ENCODE measurements at places on chromosomes 2 and 18.
A peak's percentile ranks its signal among the peaks of the same experiment; 100 is the strongest.

GRCh38 chr2:122263746-122264145, 508.3 kb downstream of the TSN start:
- DNase-seq, result no peak

DNA sequence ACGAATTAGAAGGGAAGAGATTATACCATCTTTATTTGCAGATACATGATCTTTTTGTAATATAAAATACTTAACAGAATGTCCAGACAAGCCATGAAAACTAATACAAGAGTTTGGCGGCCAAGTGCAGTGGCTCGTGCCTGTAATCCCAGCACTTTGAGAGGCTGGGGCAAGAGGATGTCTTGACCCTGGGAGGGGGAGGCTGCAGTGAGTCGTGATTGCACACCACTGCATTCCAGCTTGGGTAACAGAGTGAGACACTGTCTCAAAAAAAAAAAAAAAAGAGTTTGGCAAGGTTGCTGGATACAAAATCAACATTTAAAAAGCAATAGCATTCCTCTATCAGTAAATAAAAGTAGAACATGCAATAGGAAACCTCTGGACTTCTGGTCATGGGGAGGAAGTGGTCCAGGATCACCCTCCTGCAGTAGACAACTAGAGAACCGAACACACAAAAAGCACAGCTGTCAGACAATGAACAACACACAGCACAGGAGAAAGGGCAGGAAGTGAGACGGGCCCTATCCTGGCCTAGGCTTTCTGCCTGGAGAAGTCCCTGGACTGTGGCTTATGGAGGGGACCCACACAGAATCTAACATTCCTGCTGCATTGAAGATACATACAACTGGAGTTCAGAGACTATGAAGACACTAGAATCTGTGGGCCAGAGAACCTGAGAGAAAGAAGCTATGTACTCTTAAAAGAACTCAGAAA, 118.9 kb upstream of the ARL4C start:
- DNase-seq, result no peak

GRCh38 chr2:201006704-201007103, 43.2 kb upstream of the ORC2 start:
- DNase-seq, result no peak

DNA sequence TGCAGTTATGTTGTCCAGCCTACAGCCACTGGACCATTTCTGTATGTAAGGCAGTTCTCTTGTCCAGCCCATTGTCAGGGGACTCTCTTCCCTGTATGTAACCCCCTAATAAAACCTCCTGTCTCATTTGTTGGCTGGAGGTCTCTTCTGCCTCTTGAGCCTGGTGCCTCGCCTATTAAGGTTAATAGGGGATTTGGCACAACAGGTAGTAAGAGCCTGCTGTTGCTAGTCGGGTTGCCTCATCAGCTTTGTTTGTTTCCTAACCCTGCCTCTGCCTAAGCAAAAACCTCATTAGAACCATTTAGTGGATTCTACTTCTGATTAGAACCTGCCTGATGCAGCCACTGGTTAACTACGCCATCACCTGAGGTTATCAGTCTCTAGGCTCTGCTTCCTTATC, 62.2 kb upstream of the STPG4 start:
- DNase-seq, result no peak

- no peak for DNase-seq
Measured at GRCh38 chr2:230893338-230893737, 28.6 kb downstream of the ITM2C start.

GRCh38 chr2:167602122-167602521, 645.3 kb downstream of the STK39 start:
- DNase-seq, result no peak

- no peak for DNase-seq
Measured at GRCh38 chr2:164496881-164497280, 124.4 kb downstream of the GRB14 start.

GRCh38 chr18:23867006-23867405, 147.5 kb upstream of the TTC39C start:
- DNase-seq, result no peak

GRCh38 chr2:121999264-121999663, 243.8 kb downstream of the TSN start:
- no peak for DNase-seq

DNA sequence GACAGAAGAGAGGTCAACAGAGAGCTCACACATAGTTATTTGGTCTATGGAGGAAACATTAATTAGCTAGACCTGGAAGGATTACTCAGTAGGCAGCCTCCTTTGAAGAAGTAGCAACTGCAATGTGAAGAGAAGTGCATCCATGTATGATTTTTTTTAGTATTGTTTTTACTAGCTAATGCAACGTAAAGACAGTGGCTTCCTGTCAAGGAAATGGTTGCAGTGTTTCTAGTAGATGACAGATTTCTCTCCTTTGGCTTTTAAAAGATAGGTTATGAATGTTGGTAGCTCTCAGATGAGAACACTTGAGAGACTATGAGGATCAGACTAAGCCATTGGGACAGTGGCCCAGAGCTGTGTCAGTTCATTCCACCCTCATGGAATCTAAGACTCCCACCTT, 175.8 kb downstream of the AGPS start:
- DNase-seq, result no peak

- DNase-seq, result no peak
Measured at GRCh38 chr2:163729636-163730273, 6.1 kb downstream of the FIGN start.

GRCh38 chr2:216878072-216878471, 18.2 kb upstream of the TNP1 start:
- no peak for DNase-seq

- DNase-seq, result no peak
Measured at GRCh38 chr18:31596081-31596872, 4.6 kb downstream of the TTR start.

DNA sequence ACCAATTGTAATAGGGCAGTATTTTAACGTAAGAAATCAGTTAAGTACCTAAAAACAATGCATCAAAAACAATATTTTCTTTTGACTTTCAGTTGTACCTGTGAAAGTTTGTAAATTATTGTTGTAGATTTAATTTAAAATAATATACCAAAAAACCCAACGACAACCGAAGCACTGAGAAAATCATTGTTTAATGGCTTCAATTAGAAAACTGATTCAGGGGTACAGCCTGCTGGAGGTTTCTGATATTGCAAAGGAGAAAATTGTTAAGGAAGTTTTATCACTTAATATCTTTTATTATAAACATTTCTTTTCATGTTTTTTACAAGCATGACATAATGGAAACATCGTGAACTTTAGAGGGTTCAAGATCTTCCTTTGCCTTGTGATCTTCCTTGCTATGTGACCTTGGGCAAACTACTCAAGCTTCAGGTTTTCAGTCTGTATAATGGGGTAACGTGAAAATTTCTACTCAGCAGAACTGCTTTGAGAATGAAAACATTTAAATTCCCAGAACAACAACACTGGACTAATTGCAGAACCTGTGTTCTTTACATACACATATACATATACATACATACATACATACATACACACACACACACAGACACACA, 76.3 kb upstream of the GLS start:
- no peak for DNase-seq

- no peak for DNase-seq
Measured at GRCh38 chr2:241720099-241720498, 14.3 kb upstream of the D2HGDH start.

DNA sequence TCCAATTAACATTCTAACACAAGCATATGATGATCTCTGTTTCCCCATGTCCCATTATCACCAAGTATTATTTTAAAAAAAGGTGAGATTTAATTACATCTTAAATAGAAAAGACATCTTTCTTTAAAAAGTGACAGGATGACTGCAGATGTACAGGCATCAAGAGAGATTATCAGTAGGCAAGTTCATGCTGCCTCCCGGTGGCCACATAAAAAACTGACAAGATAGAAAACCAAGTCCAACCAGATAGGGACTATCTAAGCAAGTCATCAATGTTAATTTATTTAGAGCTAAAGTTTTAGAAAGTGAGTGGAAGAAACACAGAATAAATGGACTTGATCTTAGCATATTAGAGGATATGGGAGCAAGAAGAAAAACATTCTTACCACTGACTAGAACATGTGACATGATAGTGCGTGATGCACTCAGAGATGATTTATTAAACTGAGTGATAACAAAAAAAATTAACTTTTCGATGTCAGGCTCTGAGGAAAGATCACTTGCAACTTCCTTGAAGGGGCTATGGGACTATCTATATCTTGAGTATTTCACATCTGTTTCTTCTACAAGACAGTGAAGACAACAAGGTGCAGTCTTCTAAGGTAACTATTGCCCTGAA, 5.4 kb upstream of the TDRD15 start:
- DNase-seq, result peak; percentile 19

DNA sequence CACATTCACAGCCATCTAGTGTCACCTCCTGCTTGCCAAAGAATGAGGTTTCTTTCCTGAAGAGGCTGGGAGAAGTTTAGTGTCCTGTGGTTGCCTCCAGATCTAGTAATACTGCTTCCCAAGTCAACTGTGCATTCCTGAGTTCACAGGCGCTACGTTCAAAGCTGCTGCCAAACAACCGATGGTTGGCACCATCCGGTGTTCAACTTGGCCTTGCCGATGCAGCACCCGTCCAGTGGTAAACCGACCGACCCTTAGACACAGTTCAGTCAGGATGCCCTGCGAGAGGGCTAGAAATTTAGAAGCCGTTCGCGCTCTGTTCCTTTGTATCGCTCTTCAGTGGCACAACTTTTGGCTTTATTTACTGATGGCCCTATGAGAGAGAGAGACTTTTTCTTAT, 28.6 kb downstream of the RMC1 start:
- no peak for DNase-seq

- DNase-seq, result no peak
Measured at GRCh38 chr2:2075875-2076529, 255.1 kb downstream of the MYT1L start.

GRCh38 chr18:26740396-26740795, 125.1 kb downstream of the AQP4 start:
- DNase-seq, result no peak

DNA sequence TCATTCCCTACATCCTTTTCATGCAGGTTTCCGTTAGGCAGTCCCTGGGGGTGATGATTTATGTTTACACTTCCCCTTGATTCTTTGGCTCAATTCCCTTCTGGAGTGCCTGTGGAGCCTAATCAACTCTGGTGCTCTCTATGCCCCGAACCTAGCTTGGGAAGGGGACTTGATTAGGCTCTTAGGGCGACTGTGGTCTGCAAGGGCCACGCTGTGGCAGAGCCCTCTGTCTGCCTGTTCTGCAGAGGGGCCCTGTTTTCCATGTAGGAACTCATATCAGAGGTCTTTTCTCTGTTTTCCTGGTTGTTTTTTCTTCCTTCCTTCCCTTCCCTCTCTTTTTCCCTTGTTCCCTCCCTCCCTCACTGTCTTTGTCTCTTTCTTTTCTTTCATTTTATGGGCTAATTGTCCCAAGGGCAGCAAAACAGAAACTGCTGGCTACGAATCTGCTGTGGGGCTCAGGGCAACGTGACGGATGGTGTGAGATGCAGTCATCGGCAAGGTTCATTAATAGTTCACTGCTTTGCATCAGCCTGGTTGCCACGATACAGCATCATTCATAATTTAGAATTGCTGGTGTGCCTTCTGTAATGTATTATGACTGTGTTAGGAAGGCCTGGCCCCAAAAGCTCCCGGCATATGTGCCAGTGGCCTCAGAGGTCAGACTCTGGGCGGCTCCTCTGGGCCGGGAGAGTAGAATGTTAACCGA, 134.5 kb downstream of the NAPG start:
- peak; percentile 84 for DNase-seq

DNA sequence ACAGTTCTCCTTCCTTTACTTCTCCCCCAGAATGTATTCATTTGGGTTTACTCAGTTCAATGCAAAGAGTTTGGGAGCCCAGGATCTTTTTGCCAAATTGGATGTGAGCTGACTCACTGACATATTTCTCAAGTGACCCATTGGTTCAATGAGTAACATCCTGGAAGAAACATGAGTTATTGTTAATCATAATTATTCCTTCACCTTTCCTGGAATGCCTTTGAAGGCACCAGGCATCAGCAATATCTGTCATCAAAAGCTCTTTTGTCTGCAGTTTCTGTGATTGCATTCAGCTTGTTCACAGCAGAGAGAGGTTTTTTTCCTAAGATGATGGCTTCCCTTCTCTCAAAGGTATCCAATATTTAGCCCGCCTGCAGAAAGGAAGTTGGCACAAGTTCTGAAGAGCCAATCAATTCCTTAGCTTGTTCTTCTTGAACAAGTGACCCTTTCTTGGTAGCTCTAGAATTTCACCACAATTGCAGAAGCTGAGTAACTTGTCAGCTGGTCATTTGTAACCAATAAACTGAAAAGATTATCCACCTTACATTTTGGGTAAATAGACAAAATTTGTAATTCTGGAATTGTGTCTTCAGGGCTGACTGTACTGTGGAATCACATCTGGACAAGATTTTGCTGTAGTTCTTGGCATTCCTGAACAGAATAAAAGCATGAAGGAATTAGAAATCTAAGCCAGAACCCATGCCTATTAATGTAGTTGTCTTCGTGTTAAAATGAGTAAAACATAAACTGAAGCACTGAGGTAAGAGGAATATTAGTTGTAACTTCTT, 72.2 kb upstream of the TMEM17 start:
- DNase-seq, result no peak

DNA sequence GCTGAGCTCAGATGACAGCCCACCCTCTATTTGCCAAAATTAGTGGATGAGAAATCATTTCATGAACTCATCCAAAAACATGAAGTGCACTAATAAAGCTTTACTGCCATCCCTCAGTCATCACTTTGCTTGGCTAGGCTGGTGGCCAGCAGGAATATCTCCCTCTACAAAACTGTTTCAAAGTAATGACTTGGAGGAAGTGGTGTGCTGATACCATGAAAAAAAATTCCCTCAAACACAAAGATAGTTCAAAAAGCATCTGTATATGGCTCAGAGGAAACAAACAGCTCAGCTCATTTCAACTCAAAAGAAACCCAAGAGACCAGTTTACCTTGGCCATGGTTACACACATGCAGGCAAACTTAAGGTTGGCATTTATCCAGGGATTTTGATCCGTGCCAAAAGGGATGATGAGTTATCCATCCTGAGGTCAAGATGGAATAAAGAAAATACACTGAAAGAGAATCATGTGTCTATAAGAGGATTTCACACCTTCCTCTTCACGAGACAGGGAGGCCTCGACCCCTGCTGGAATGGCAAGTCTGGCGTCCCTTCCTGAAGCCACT, 18.4 kb upstream of the WIPF1 start:
- DNase-seq, result peak; percentile 51

DNA sequence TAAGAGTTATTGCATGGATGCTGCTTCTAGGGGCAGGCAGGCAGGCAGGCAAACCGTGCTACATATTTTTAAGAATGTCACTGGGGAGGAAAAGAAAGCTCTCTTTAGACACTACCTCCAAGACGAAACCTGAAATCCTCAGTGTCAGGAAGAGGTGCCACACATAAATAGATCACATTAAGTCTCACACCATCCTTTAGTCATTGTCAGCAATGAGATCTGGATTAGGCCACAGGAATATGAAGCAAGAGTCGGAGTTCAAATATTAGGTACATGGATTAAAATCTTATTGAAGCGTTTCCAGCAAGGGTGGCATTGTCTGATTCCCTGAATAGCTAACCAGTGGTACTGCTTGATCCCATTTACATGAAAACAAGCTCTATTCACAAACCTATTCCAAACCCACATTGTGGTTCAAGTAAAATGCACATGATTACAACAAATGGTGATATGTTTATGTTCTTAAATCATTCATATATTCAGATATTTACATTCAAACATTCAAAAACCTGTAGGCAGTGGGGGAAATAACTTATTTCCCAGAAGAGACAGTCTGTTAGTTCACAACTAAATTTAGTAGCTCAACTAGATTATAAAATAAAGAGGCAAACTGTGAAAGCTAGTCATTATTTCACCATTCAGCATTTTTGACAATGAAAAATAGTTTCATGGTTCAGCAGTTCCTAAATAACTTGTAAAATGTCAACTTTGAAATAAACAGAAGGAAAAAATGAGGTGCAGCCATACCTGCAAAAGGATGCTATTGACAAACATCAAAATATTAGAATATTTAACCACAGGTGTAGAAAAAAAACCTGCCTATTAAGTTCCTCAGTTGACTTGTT, 195.4 kb upstream of the SIX3 start:
- DNase-seq, result no peak

All from femur (tissue), 1 donor.